Stimulated activated CD4-positive, alpha-beta T cell treated with anti-CD3 and anti-CD28 coated beads, Interleukin-1b, Interleukin-23, amount 100 ng/mL, for 1 hour (primary cell): ENCODE measurements at places on chromosomes 5 and 9.

DNA sequence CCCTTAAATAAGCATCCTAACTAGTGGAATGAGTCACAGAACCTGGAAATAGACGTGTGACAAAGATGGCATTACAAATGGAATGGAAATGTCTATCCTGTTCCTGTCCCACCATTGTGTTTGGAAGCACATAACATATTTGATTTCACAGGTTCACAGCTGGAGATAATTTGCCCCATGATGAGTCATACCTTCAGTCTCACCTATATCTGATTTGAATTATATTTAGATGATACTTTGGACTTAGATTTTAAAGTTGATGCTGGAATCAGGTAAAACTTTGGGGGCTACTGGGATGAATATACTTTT, 92.5 kb downstream of the CEMIP2 start:
- DNase-seq, result no peak

DNA sequence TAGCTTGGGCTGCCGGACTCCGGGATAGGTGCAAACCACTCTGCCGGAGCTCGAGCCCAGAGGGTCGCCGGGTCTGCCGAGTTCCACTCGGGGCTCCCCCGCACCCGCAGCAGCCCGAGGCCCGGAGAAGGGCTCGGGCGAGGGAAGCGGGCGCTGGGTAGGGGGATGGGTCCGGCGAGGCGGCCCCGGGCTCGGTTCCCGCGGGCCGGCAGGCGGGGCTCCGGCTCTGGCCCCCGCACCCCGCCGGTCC, 507 bp downstream of the RICTOR start:
- no peak for DNase-seq

DNA sequence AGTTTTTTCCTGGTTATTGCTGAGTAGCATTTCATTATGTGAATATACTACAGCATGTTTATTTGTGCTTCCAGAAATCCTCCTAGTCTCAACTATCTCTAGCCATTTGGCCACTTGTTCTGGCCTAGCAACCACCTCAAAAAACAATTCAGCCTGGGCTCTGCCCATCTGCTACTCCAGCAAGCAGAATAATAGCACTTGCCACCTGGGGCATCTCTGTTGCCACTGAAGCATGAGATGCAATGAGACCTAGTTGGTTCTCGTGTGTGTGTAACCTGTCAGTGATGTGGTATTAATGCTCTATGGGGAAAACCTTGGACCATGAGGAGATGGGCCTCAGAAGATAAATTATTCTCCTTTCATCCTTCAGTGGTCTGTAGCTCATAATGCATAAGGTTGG, 129.5 kb downstream of the RNF180 start:
- no peak for DNase-seq

DNA sequence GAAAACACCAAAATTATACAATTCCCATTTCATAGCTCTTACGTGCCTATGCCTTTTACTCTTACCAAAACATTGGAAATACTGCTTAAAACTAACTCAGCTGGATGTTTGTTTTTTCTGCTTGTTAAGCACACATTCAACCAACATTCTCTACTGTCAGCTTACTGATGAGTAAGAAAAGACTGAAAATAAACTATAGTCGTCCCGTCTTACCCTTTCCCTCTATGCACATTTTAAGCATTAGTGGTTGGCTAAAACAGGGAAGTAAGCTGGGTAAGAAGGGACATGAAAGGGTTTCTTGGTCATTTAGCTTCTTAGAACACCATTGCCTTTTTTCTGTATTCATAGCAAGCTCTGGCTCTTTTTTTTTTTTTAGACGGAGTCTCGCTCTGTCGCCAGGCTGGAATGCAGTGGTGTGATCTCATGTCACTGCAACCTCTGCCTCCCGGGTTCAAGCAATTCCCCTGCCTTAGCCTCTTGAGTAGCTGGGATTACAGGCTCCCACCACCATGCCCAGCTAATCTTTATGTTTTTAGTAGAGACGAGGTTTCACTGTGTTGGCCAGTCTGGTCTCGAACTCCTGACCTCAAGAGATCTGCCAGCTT, 232.1 kb upstream of the PCSK5 start:
- no peak for DNase-seq

DNA sequence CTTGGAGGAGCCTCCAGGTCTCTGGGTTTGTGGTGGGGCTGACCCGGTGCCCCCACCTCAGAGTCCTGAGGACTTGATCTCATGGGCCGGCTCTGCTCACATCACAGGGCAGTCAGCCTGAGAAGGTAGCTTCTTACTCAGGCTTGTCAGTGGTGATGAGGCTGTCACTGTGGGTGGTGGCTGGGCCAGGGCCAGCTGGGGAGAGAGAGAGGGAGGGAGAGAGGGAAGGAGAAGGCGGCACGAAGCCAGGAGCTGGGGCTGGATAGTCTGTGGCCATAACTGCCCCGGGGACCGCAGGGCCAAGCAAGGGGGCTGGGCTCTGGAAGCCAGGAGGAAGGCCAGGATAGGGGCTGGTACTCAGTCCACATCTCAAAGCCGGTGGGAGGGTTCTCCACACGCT, 6.5 kb downstream of the NTNG2 start:
- DNase-seq, result no peak

DNA sequence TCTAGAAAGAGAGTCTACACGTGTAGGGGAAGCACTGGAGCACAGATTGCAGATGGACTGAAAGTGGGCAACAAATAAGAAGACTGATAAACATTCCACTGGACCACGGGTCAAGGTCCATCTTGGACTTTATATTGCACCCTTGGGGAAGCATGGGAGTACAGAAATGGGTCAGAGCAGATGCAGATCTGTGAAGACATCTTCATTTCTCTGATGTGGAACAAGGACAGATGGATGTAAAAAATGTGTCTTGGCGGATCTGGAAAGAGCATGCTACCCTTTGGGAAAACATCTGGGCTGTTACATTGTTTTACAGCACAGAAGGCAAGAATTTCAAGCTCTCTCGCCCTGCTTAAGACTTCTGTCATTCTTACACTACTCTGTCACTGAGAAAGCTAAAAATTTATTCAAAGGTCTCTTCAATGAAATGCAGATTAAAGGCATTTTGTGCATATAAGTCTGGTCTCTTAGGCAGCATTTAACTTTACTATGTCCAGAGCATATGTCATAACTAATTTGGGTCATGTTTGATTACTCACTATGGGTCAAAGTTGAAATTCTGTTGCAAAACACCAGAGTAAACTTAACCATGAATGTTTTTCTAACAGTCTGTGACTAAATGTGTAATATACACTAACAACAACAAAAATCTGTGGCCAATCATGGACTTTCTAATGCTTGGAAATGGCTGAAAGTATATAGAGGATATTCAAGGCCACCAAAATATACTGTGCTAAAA, 756.4 kb upstream of the DMAC1 start:
- no peak for DNase-seq

- no peak for DNase-seq
Observed at GRCh38 chr5:166436872-166437271, 1854.6 kb upstream of the WWC1 start.

DNA sequence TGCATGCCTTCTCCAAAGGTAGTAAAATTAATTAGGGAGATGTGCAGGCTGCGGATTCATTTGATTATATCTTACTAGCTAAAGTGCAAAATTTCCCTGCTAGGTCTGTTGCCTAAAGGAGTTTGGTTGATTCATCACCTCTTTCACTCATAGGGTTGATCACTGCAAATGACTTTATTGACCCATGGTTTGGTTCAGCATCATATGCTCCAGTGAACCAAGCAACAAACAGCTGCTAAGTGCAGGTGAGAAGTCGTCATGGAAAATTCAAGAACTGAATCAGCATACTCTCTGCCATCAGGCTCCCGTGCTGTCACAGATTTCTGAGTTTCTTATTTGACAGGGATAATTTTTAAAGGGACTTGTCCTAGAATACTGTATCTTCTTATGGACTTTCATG, 571.8 kb upstream of the CDH18 start:
- DNase-seq, result no peak

DNA sequence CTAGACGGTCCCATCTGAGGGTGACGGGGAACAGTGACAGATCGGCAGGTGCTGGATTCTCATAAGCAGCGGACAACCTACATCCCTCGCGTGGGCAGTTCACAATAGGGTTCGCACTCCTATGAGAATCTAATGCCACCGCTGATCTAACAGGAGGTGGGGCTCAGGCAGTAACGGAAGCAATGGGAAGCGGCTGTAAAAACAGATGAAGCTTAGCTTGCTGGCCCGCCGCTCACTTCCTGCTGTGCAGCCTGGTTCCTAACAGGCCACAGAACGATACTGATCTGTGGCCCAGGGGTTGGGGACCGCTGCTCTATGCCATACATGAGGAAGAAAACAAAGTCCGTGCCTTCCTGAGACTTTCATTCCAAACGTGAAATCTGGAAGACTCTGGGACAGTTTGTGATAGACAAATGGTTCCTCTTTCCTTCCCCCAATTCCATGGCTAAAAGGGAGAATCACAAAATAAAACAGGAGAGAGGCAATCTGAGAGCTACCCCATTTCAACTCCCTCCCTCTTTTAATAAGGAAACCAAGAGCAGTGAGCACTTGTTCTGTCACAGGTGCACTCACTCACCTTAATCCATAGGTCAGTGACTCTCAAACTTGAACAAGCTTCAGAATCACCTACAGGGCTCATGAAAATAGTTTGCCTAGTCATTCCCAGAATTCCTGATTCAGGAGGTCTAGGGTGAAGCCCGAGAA, 12.1 kb downstream of the PDCL start:
- no peak for DNase-seq

DNA sequence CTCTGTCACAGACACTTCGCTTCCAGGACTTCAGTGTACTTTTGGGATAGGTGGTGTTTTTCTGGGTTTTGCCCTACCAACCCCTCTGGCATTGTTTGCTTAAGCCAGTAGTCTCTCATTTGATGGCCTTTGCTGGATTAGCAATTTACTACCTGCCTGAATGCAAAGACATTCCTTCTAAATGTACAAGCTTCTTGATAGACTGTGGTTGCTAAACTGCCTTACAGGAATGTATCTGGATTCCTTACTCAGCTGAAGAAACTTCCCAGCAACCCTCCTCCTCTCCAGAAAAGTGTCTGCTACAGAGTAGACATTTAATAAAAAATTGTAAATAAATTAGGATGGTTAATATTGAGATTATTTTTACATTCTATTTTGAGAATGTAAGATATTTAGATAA, 1916.7 kb downstream of the EFNA5 start:
- no peak for DNase-seq

GRCh38 chr5:34998058-34998789, 49.5 kb downstream of the AGXT2 start:
- DNase-seq, result no peak

DNA sequence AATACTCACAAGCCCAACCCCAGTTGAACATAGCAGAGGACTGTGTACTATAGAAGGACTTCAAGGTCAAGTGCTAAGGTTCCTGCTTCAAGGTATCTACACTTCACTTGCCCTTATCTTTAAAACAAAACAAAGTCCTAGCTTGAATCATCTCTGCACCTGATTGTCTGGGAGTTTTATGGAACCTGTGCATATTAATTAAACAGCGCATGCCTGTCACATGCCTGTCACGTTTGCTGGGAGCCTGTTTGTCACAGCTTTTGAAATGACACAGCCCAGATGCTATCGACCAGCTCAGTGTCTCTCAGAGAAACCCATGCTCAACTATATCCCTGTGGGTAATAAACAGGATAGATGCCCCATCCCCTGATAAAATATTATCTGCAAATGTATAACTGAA, 476.0 kb downstream of the ZSWIM6 start:
- DNase-seq, result no peak

DNA sequence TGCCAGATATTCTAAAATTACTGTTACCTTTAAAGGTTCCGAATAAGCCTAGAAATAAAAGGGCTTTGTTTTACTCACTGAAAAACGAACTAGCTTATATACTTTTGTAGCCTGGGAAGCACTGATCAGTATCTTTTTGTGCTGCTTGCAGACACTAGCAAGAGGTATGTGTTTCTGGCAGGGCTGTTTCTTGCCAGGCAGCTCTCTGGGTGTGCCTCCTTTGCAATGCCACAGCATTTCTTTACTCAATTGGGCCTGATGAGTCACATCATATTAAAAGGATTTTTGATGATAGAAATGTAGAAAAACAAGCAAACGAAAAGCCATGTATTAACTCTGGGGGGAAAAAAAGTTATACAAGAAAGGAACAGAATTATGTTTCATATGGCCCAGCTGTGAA, 35.6 kb downstream of the CD180 start:
- no peak for DNase-seq

GRCh38 chr9:6680797-6681146, 35.2 kb upstream of the GLDC start:
- no peak for DNase-seq

DNA sequence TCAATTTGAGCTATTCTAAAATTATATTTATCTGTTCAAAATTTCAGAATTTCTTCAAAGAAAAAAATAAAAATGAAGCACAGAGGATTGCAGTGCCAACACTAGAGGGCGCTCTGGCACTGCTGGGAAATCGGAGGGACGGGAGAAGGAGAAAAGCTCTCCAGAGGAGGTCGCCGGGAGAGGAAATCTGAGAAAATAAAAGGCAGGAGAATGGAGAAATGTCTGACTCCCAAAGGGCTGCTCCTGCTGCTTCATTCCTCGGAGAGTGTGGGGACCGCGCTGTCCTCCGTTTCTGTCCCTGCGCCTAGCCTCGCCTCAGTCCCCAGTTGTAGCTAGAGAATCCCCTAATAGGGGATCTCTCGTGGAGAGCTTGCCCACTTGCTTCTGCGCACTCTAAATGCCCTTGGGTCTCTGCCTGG, 40.0 kb upstream of the ARSB start:
- no peak for DNase-seq

- DNase-seq, result no peak
Observed at GRCh38 chr9:14216612-14217194, 97.2 kb downstream of the NFIB start.

DNA sequence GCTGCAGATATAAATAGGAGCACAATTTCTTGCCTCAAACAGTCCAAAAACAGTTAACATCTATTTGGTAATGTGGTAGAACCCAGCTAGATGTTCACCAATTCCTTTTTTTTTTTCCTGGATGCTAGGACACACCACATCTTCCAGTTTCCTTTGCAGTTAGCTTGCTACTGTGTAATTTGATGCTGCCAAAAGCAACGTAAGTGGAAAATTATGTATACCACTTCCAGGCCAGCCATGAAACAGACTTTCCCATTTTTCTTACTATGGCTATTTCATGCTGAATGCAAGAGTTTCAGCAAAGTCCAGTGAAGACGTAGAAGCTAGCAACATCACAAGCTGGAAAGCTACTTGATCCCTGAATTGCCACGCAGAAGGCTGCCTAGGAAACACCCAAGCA, 667.2 kb downstream of the TLE1 start:
- no peak for DNase-seq

DNA sequence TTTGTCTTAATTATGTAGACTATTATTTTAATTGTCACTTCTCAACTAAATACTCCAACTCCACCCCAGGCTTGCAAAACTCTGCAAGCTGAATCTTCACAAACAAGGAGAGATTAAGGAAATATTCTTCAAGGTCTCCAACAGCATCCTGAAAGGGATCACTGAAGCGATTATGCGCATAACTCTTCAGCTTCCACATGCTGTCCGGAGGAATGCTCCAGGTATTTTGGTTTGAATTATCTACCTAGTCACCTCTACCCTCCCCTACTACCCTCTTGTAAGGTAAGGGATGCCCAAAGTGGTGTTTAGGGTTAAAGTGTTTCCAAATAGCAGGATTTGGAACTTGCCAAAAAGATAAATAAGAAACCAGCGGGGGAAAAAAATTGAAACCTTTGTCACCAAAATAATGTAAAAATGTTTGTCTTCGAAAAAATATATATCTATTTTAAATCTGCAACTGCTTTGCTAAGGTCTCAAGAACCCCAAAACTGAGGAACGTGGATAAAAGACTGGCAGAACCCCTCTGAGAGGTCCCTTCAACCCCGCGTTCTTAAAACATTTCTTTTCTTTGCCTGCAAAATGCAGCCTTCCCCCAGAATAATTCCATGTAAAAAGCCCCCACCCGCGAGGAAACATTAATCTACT, 11.6 kb downstream of the PTCH1 start:
- DNase-seq, result no peak
